BE2C (cell line): ENCODE measurements at places on chromosomes 4 and X.

DNA sequence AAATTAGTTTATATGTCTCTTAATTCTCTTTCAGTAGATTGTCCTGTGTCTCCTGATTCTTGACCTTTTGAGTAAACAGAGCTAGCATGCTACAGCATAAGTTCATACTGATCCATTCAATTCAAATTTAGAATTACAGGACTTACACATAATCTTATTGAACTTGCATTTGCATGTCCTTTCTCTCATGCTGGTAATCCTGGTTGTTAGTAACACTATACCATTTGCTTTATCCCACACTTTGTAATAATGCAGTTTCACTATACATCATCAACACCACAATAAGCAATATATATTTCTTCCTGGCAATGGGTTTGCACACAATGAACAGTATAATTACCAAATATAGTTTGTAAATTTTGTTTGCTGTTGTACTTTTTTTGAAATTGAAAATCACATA lies 937.2 kb upstream of the GRID2 start:
- no peak for DNase-seq

DNA sequence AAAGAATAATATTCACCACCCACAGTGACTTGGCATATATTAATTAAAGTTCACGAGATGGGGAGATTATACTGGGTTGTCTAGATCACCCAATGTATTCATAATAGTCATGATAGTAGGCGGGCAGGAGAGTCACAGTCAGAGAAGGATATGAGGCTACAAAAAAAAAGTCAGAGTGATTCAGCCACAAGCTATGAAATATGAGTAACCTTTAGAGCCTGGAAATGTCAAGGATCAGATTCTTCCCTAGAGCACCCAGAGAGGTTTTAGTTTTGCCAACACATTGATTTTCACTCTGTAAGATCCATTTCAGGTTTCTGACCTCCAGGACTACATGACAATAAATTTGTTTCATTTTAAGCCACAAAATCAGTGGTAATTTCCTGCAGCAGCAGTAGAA lies 501.9 kb downstream of the GABRG1 start:
- no peak for DNase-seq

GRCh38 chrX:125998432-125998831 lies 167.7 kb downstream of the DCAF12L2 start:
- no peak for DNase-seq

DNA sequence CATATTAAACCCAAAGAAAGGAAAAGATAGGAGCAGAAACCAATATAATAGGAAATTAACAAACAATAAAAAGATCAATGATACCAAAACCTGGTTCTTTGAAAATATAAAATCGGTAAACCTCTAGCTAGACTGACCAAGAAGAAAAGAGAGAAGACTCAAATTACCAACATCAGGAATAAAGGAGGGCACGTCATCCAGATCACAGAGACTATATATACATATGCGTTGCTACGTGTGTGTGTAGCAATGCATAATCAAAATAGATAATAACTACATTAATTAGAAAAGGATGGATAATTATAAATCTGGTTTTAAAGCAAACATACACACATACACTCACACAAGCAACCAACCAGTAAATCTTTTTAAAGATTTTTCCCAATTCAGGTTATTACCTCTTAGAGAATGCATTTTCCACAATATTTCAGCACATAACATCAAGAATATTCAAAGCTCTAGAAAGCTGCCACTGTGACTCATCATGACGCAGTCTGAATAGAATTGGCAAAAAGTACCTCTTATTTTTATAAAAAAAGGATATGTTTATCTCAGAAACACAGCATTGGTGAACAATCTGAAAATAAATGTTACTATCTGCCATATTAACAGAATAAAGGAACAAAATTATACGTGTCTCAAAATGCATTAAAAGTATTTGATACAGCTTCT lies 41.4 kb upstream of the USP9X start:
- no peak for DNase-seq

DNA sequence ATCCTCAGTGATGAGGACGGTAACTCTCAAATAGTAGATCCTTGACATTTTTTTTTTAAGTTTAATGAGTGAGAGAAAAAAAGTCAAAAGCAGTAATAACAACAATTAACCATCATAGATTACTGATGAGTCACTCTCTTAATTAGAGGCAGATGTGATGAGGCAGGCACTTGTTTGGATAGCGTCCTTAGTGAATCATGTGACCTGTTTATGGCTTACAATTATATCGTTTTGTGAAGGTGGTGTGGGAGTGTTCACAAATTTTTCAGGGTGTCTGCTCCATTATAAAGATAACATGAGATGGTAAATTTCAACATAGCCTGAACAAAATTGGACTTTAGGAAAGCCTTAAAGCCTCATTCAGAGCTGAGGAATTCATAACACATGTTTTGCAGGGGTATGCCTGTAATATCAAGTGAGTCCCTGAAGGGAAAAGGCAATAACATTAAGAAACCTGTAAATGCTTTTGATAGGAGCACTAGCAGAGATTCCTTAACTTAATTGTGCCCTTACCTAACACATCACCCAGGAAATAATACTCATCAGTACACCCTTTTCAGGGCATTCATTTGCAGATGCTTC lies 51.9 kb upstream of the XIAP start:
- no peak for DNase-seq

DNA sequence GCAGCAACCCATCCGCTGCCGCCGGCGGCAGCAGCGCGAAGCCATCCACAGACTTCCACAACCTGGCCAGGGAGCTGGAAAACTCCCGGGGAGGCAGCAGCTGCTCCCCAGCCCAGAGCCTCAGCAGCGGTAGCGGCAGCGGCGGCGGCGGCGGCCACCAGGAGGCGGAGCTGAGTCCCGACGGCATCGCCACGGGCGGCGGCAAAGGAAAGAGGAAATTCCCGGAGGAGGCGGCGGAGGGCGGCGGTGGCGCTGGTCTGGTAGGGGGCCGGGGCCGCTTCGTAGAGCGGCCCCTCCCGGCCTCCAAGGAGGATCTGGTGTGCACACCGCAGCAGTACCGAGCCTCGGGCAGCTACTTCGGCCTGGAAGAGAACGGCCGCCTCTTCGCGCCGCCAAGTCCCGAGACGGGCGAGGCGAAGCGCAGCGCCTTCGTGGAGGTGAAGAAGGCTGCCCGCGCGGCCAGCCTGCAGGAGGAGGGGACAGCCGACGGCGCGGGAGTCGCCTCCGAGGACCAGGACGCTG lies 4.9 kb downstream of the PRDM8 start:
- DNase-seq: peak; percentile 72

DNA sequence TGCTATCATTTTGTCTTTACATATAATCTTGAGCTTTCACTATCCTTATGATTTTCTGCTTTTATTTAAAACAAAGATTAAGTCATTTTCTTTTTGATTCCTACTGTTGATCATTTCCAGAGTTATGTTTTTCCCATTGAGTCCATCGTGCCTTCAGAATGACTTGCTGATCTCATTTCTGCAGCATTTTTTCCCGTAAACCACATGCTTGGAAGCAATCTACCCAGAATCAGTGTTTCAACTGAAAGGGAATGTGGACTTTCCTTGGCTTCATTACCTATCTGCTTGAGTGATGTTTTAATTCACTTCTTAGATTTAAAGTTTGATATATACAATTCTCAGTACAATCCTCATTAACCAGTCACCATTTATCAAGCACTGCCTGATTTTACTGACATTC lies 192.4 kb upstream of the FSTL5 start:
- no peak for DNase-seq

DNA sequence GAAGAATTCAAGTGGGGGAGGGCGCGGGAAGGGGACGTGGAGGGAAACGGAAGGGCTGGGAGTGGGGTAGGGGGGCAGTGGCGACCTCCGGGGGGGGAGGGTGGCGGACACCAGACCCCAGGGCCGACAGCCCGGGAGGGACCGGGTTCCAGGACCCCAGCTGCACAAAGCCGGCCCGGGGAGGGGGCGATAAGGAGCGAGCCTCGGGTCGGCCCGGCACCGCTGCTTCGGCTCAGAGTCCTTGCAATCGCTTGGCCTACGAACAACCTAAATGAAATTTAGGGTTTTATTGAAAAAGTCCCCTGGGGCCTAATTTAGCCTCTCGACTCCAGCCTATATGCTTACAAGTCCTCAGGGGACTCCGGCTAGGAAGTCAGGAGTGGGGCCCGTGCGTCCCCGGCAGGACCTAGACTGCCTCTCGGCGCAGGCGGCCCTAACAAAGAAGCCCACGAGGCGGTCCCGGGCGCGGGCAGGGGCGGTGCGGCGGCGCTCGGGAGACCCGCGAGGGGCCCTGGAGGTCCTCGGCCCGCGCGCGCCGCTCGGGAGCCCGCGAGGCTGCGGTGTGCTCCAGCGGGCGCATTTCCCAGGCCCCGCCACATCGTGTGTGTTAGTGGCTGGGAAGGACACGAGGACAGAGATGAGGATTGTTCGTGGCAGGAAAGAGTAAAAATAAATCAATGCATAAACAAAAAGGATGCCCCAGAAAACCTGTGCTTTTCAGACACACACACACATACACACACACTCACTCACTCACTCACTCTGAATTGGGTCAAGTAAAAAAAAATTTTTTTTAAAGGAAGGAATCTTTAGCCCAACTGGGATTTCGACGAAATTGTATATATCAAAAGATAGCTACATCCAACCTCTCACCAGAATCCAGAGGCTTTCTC lies 70.0 kb downstream of the MGST2 start:
- DNase-seq: peak; percentile 85

DNA sequence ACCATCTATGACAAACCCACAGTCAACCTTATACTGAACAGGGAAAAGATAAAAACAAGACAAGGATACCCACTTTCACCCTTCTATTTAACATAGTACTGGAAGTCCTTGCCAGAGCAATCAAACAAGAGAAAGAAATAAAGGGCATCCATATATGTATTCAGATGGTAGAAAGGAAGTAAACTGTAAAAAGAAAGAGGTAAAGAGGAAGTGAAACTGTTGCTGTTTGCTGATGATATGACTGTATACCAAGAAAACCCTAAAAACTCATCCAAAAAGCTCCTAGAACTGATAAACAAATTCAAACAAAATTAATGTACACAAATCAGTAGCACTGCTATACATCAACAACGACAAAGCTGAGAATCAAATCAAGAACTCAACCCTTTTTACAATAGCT lies 538.7 kb upstream of the PABPC4L start:
- DNase-seq: no peak

GRCh38 chr4:110248100-110248499 lies 49.7 kb upstream of the ELOVL6 start:
- DNase-seq: no peak

GRCh38 chr4:169253904-169254303 lies 16.9 kb downstream of the SH3RF1 start:
- DNase-seq: no peak

DNA sequence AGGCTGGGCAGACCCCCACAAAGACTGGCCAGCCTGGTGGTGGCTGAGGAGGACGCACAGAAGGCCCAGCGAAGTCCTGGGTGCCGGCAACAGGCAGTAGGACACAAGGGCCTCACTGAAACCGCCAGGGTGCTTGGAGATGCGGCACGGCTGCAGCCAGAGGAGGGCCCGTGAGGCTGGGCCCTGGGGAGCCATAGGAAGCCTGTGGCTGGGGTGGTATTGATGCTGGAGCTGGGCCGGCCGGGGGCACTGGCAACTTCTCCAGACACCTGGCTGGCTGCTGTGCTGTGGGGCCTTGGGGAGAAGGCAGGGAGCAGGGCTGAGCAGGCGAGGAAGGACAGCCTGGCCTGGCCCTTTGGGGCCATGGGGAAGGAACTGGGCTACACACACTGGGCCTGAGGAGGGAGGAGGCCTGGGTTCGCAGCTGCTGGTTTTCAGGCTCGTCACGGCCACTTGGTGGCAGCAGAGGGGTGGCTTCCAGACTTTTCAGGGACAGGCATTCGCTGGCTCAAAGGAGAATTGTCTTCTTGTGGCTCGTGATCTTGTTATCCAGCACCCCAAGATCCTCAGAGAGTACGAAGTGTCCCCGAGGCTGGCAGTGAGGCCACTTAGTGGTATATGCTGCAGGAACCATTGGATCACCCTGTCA lies 37.2 kb downstream of the ATP2B3 start:
- DNase-seq: peak; percentile 74

DNA sequence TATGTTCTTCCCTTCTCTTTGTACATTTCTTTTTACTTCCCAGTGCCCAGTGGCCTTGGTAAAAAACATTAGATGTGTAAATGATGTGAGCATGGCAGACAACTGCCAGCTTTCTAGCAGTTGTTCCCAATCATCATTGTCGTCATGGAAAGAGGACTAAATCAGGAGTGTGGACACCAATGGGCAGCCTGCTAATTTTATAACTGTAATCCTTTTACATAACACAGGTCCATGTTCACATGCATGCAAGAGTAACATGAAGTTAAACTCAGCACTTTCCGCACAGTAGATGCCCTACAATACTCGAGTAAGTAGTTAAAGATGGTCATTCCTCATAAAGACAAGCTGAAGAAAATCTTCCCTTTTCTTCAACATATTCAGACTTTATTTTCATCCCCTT lies 23.4 kb upstream of the G3BP2 start:
- DNase-seq: no peak

DNA sequence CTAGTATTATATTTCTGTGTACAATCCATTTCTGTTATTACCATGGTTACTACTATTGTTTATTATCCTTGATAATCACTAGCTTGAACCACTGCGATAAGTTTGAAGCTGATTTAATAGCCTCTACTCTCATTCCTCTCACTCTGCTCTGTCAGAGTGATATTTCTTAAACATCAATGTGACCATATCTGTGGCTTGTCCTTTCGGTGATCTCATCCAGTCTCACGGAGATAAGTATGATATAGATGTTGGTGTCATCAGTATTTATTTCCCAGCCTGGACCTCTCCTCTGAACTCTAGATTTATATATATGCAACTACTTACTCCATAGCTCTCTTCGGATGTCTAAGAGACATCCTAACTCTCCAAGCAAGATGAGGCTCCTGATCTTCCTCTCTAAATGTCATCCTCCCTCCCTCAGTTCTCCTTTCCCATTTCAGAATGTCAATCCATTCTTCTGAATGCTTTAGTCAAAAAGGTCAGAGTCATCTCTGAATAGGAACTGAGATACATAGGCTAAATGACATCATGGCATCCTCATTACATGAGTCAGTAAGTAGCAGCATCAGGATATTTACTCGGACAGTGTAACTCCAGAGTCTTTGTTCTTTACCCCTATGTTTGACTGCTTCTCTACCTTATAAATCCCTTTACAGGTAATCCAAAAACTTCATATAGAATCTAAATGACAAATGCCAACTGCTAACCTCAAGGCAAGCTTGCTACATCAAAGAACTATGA lies 129.5 kb downstream of the PACRGL start:
- no peak for DNase-seq

GRCh38 chrX:49858341-49858740 lies 20.9 kb upstream of the USP27X start:
- DNase-seq: no peak

- no peak for DNase-seq
Measured at GRCh38 chr4:30945586-30945985, 225.4 kb downstream of the PCDH7 start.

- DNase-seq: no peak
Measured at GRCh38 chr4:182245041-182245440, 1.8 kb downstream of the TENM3 start.

DNA sequence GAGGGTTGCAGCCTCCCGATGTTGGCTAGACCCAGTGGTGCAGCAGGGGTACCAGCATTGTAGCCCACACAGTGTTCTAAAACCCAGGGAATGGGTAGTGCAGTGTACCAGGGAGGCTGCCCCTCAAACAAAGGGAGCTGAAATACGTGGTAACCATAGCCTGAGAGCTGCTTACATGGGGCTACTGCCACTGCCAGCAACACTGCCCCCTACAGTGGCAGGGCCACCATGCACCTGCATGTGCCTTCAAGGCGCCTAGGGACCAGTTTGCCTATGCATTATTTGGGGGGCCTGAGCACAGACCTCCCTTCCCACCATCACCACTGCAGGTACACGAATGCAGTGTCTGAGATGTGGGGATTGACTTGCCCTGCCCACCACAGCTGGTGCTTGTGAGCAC lies 21.0 kb upstream of the BMP15 start:
- no peak for DNase-seq
